ENCODE measurements at places on chromosomes 6 and 20.

DNA sequence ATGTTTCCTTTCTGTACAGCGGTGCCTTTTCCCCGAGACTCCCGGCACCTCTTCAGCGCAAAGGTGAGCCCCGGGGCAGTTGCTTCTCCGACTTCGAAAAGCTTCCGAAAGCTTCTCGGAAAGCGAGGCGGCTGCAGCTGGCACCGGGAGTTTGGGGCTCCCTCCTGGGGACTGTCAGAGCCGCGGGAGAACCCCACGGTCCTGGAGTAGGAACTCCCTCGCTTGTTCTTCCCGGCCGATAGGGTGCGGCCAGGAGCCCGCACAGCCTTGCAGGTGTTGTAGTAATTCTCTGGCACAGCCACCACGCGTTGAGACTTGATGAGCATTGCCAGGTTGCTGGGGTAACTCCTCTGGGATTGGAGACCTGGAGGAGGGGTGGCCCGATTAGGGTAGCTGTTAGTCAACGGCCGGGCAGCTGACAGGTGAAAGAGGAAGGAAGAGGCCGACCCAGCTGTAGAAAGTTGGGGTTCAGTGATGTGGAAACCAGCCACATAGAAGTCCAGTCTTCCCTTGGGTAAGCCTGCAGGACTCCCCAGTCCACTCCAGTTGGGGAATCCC lies 721 bp downstream of the KDM1B start:
- DNase-seq = peak; percentile 66

GRCh38 chr20:12728782-12729181 lies 280.0 kb upstream of the SPTLC3 start:
- DNase-seq = no peak

GRCh38 chr6:66735106-66735890 lies 1028.3 kb upstream of the EYS start:
- no peak for DNase-seq

- DNase-seq = no peak
These were observed 13.4 kb upstream of the BTN3A3 start for GRCh38 chr6:26426691-26427450.

DNA sequence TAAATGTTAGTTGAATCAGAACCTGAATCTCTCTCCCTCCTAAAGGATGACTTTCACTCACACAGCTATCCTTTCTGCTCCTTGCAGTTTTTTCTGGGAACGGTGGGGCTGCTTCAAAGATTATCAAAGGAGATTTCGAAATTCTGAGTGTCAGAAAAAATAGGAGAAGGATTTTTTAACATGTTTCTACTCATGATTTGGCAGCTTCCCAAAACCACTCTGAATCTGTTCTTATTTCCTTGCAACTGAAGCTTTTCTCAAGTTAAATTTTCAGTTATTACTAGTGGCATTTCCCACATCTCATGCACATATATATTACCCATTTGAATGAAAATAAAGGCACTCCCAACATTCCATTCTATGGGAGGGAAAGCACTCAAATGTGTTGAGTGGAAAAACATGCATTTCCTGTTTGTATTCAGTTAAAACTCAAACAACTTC lies 123.6 kb downstream of the LCA5 start:
- no peak for DNase-seq

- DNase-seq = no peak
These were observed 9.4 kb downstream of the LAMA5 start for GRCh38 chr20:62357681-62358080.

DNA sequence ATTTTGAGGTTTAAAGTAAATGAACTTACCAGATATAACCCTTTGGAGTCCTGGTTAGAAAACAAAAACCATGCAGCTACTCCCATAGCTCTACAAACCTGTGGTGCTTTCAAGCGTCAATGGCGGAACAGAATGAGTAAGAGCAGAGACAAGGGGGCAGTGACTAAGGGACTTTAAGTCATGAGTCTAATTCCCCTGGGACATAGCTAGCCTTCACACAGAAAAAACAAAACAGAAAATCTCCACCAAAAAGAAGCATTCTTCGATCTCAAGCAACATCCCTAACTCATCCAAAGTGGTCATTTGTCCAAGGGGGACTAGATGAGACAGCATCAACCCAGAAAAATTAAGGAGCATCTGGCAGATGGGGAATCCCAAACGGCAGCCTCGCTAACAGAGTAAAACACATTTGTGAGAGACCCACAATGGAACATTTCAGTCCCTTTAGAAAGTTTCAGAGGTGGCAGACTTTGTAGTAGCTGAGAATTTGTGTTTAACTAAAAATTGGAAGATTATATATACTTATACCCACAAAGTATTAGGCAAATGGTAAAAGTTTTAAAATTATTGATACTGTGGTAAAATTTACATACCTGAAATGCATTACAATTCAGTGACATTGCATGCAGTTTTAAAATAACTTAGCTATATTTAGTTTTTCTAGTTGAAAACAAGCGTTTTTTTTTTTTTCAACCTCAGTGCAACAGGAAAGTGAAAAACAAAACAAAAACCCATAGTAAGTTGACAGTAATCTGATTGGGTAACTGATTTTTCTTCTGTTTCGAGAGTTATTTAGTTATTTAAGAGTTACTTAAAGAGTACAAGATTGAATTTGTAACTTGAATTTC lies 67.5 kb downstream of the KCNQ5 start:
- DNase-seq = no peak

DNA sequence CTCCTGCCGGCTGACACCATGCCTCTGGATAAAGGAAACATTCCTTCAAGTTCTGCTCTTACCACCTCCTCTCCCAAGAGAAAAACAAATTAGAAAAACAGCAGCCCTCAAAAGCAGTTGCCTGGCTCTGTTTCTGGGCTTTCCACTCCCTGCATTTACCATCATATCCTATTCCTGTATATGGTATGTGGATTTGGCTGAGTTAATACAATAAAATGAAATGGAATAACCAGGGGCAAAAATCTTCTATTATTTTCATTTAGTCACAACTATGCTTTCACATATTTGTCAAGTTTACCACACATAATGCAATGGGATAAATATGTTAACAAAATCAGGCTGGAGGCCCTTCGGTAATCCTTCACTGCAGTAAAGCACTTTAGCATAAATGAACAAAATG lies 34.3 kb downstream of the COL12A1 start:
- no peak for DNase-seq

GRCh38 chr20:33604991-33605370 lies 57.1 kb upstream of the C20orf144 start:
- no peak for DNase-seq

DNA sequence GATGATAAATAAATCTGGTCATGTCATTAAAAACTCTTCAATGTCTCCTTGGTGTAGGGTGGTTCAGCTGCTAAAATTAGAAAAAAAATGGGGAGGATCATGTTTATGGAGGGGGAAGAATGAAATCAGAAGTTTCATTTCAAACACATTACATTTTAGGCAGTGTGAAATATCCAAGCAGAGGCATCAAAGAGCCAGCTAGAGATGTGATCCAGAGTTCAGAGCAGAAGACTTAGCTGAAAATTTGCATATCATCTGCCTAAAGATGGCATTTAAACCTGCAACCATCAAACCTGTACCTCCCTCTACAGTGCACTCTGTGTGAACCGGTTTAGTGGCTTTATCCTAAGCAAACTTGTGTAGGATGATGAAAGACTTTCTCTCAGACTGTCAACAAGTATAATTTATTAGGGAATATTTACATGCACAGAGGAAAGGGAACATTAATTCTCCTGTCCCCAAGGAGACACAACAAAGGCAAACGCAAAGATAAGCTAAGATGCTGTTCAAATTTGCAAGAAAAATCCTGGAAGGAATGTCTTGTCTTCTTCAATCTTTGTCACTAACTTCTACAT lies 84.8 kb upstream of the PLEKHG1 start:
- no peak for DNase-seq

DNA sequence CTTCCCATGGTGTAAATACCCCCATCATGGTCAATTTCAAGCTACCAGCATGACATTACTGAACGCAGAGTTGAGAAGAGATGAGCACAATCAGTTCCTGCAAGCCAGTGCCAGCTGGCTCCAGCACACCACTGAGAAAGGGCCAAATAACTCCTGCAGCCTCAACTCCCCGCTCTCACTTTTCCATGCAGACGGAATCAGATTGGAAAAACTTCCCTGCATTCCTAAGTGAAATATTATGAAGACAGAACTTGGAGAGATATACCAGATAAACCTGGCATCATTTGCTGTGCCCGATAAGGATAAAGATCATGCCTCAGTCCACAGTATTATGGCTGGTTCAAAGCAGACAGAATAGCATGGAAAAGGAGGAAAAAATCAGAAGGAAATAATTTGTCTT lies 56.7 kb downstream of the FILIP1 start:
- DNase-seq = no peak

DNA sequence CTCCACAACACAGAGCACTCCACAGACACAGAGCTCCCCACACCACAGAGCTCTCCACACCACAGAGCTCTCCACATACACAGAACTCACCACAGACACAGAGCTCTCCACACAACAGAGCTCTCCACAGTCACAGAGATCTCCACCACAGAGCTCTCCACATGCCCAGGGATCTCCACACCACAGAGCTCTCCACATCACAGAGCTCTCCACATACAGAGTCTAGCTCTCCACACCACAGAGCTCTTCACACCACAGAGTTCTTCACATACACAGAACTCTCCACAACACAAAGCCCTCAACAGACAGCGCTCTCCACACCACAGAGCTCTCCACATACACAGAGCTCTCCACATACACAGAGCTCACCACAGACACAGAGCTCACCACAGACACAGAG lies 55.3 kb downstream of the ERMARD start:
- DNase-seq = peak; percentile 17

- DNase-seq = no peak
These were observed 11.2 kb upstream of the IP6K3 start for GRCh38 chr6:33757906-33758305.

DNA sequence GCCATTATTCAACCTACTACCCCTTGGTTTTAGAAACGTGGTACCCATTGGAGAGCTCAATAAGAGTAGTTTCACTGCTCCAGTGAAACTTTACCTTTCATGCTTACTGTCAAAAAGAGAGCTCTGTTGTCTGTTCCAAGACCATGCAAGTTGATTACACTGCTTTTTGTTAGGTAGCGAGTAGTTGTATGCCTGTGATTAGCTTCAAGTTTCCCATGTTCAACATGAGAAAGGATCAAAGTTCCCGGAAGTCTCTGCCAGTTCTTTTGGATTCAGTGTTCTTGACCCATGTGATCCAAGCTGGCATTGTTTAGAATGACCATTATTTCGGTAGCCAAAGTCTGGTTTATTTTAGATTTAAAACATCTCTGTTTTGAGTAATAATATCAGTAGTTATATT lies 107.1 kb downstream of the ZFAND3 start:
- DNase-seq = no peak

DNA sequence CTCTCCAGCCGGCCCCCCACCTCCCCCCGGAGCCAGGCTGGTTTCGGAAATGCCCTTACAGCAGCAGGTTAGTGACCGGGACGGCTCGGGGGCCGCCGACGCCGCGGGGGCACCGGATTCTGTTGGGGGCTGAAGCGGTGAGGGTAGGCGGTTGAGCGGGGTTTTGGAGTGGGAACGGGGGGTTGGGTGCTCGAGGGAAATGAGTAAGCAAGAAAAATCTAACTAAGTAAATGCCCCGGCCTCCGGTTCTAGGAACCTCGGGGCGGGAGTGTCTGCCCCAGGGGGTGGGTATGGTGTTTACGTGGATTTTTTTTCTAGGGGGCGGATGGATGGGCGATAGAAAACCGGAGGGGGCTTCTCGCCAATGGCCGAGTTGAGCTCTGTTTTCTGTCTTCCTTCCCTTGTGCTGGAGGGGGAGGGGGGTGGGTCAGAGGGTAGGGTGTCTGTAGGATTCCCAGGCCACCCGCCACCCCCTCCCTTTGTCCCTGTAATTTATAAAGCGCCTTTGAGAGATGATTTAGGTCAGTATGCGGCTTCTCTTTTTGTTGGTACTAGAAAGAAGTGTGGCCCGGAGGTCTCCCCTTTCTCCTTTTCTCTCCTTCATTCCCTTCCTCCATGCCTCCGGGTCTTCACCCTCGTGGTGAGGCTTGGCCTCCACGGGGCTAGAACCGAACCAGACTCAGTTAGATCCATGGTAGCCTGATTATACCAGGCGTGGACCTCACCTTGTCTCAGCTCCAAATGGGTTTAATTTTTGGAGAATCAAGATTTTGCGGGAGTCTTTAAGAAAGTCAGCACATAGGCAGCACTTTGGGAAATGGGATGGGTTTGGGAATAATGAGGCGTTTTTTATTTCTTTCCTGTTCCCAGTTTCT lies 2.3 kb downstream of the E2F3 start:
- DNase-seq = no peak

DNA sequence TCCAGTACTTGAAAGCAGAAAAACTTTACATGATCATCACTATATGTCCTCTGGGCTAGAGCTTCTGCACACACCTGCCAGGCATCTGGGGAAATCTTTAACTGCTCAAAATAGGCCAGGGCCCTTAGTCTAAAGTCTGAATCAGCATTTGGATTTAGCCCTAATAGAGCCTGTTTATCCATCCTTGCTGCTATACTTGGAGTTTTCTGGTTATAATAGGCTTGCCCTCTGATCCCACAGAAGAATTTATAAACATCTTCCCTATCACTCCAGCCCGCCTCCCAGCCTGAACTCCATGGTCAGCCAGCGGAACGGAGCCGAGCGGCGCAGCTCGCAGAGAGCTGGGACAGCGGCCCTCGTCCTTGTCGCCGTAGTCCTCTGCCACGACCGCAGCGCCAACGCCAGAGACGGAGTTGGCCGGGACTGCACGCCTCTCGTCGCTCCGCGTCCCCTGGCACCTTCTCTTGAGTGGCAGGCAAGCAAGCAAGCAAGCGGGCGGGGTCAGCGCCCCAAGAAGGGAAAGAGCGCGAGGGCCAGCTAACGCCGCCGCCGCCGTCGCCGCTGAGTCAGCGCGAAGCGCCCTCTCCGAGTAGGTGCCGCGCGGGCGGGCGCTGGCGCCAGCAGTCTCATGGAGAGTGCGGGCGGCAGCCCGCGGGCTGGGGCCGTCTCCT lies 25.4 kb upstream of the ASIP start:
- DNase-seq = peak; percentile 5

DNA sequence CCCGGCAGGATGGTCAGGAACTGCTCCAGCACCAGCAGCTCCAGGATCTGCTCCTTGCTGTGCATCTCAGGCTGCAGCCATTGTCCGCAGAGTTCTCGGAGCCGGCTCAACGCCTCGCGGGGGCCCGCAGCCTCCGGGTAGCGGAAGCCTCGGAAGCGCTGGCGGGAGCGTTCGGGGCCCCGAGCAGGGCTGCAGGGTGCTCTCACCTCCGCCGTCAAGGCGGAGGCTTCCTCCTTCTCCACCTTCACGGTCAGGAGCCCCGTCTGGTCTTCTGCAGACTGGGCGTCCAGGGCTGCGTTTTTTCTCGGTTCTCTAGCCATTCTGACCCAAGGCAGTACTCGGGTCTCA lies 434 bp downstream of the ZKSCAN4 start:
- peak; percentile 21 for DNase-seq

- DNase-seq = no peak
These were observed 977.7 kb upstream of the SLC35B3 start for GRCh38 chr6:9412951-9413559.

DNA sequence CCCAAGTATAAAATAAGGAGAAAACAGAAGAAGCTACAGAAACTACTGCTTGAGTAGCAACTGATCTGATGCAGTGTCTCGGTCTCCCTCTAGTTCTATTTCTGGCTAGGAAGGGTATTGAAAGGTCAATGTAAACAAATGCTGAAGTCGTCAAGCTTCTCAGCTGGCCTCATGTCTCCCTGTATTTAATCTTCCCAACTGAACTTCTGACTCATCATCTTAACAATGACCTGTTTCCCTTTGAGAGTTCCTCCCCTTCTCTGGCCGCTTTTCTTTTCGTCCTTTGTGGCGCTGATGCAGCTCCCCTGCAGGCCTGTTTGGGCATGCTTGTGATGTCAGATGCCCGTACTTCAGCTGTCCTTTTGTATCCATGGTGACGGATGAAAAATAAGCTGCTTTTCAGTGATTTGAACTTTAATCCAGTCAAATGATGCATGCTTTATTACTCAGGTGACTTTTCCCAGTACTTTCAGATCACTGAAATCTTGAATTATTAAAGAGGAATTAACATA lies 7.8 kb upstream of the LCA5 start:
- DNase-seq = peak; percentile 78
